Fibroblast of mammary gland (primary cell): ENCODE measurements at places on chromosomes 3 and 15.

DNA sequence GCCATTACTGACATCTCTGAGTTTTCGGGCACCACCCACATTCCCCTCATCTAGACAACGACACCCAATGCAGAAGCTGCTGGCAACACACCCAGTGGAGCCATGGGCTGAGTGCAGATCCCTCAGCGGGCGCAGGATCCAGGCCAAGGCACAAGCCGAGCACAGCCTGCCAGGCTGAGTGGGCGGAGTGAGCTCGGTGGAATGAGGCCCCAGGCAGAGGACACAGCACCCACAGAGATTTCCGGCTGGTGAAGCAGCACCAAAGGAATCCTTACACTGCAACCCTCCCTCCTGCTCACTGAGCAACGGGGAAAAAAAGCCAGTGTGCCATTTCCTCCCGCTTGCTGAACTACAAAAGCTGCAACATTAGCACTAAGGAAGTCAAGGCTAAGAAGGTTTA is 34.3 kb downstream of the ZMAT3 start:
- DNase-seq: peak; percentile 78

DNA sequence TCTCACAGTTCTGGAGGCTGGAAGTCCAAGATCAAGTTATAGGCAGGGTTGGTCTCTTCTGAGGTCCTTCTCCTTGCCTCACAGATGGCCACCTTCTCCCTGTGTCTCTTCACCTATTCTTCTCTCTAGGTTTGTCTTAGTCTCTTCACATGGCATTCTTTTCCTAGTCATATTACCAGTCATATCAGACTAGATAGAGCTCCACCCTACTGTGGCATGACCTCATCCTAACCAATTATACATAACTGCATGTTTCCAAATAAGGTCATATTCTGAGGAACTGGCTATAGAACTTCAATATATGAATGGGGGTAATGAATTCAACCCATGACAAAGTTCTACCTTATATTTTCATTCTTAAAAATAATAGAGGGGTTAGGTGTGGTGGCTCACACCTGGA is 196.4 kb upstream of the UBE3A start:
- DNase-seq: peak; percentile 33

GRCh38 chr3:16496408-16497222 is 16.9 kb downstream of the RFTN1 start:
- DNase-seq: peak; percentile 36

- DNase-seq: peak; percentile 66
These were observed 64.6 kb downstream of the STAC start for GRCh38 chr3:36444909-36445308.

- no peak for DNase-seq
These were observed 6.3 kb upstream of the RTP4 start for GRCh38 chr3:187361835-187362234.

DNA sequence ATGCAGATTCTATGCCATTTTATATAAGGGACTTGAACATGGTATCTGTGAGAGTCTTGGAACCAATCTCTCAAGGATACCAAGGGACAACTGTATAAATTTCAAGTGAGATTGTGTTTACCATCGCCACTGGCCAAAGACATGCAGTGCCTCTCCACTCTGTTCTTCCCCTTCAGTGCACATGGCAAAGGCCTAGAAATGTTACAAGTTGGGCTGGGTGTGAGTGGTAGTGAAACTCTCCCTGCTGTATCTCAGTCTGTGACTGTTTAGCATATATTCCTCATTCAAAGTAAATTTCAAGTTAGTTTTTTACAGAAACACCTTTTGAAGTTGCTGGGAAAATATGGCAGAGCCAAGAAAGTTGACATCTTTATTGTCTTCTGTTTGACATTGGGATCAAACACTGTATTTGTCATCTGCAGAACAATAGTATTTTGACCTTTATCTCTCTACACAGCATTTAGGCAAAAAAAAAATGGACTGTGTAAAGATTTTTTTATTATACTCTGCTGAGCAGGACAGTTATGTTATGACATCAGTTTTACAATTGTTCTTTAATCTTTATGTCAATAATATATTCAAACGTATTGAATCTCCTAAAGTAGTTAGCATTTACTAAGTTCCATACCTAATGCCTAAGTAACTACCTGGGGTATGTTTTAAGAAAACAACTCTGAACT is 101.4 kb downstream of the CCNL1 start:
- DNase-seq: no peak

DNA sequence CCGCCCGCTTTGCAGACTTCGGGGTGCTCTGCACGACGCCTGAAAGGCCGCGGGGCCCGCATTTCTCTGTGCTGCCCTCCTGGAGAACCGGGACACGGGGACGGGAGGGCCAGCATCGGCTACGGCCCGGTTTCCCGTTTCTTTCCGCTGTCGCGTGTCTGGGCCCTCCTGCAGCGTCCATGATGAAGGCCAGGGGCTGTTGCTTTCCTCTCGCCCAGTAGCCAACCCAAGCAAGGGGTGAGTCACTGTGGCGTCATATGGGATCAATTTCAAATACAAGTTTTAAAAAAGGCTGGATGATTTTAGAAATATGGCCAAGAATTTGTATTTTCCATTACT is 435 bp downstream of the SLC35G2 start:
- DNase-seq: peak; percentile 89

DNA sequence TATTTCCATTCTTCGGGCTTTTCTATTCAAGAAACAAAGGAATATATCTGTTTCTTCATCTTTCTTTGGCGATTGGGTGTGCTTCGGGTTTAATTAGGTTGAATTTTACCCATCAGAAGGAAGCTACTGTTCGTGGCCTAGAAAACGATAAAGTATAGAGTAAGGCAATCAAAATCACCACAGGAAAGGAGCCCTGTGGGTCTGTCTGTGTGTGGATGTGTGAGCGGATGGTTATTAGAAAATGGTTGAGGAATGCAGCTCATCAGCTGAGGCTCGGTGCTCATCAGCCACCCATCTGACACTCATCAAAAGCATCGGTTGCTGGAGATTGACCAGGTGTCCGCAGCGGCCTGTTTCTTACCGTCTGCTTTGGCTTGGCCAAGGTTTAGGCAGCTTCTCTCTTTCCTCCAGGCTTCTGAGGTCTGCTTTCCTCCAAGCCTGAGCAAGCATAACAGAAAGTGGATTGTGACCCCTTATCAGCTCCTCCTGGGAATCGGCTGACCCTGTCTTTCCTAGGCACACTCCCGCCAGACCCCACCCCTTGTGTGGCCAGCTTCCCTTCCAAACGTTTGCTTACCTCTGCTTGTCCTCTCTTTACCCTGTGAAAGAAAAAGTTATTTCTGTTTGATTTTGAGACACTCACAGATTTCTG is 17.6 kb upstream of the ISLR start:
- no peak for DNase-seq

DNA sequence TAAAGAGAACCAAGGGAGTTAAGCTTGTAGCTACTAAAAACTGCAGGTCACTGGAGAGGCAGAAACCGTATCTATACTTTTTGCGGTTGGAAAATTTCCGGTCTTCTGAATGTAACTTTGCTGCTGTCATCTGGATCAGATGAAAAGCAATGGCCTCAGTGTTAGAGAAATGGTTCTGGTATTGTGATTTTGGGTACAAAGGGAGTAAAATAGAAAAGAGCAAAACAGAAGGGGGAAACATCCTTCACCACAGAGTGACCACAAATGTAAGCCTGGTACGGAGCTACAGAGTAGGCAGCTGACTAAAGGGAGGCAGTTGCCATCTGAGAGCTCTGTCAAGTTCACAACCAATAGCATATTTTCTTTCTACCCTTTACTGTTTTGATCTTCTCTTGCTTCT is 5.6 kb downstream of the CD96 start:
- DNase-seq: no peak

DNA sequence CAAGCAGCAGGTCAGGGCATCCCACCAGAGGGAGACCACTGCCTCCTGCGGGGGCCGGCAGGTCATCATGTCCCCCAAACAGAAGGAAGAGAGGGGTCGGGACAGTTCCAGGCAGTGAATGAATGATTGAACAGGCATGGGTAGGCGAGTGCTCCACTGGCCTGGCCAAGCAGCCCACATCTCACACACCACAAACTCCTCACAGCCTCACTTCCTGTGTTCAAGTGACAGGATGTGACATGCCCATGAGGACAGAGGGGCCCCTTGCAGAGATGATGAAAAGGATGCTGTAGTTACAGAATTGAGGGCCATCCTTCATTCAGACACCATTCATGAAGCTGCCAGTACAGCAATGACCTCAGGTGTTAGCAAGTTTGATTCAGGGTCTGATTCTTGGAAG is 3.7 kb downstream of the IQSEC1 start:
- no peak for DNase-seq

- no peak for DNase-seq
These were observed 37.9 kb downstream of the PSTPIP1 start for GRCh38 chr15:77032647-77033416.

DNA sequence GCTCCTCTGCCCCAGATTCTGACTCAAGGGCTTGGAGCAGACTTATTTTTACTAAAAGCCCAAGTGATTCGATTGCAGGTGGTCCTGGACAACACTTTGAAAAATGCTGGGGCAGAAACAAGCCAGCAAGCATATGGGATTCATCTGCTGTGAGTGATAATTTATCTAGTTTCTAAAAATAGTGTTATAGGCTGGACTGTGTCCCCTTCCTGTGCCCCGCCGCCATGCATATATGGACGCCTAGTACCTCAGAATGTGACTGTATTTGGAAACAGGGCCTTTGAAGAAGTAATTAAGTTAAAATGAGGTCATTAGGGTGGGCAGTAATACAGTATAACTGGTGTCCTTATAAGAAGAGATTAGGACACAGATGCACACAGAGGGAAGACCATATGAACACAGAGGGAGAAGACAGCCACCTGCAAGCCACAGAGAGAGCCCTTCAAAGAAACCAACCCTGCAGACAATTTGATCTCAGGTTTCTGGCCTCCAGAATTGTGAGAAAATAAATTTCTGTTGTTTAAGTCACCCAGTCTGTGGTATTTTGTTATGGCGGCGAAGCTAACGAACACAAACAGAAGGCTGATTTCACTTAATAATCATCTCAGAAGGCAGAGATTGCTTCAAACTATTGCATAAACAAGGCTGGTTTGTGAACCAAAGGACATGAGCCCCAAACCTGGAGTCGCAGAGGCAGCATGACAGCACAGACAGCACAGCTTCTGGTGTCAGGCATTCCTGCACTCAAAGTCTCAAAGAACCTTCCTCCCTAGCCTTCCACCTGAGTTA is 59.1 kb downstream of the CCNL1 start:
- DNase-seq: no peak

- peak; percentile 47 for DNase-seq
These were observed 24.8 kb downstream of the SLC28A2 start for GRCh38 chr15:45276831-45277230.

DNA sequence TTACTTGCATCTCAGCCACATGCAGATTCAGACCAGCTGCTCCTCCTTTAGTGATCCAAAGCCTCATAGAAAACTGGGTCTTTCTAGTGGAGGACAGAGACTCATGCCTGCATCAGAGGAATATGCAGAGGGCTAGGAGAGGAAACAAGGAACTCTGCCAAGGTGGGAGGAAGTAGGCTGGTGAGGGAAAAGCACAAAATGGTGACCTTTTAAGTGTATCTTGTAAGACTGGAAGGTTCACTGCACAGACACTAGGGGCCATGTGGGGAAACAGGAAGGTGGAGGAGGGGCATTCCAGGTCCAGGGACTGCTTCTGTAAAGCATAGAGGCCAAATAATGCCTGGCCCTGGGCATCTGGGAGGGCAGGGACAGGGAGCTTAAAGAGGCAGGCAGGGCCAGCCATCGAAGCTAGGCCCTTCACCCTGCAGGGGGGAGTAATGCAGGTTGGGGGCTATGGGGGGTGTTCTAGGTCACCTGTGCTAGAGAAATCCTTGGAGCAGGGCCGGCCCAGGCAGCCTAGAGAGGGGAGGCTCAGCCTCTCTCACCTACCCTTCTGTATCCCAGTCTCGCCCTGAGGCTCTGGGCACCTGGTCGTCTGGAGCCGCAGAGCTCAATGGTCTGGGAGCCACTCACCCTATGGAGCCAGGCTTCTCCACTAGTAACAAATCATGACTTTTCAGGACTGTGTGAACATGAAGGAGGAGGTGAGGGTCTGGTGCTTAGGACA is 117.7 kb downstream of the DNAJB8 start:
- peak; percentile 8 for DNase-seq

DNA sequence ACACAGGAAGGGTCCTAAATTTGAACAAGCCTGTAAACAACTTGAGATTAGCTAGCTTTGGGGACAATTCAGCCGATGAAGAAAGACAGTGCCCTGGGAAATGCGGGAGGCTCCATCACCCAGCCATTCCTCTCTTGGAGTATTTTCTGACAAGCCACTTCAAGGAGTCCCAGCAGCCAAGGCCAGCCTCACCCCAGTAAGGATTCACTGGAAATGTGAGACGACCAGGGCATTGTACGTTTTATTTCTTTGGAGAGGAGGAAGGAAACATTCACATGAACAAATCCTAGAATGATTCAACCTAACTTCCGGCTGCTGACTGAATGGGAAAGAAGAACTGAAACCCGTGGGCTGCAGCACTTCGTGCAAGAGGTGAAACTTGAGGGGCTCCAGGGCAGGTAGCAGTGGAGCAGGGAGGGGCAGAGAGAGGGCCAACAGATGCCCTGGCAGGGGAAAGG is 116.4 kb upstream of the ARHGEF3 start:
- DNase-seq: no peak

GRCh38 chr3:10716964-10717363 is 99.1 kb upstream of the SLC6A11 start:
- no peak for DNase-seq

DNA sequence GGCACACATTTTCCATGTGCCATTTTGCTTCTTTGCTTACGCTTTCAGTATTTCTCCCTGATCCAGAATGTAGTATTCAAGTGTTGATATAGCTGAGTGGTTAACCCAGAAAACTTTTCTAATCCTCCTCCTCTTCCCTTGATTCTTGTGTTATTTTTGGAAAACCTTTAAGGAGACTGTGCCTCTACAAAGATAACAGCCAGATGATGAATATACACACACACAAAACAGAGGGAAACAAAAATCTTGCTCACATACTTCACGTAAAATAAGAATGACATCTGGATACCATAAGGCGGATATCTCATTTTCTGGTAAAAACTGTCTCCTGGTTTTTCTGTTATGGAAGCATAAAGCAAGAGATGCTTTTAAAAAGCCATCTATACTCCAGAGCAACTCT is 295.8 kb upstream of the THBS1 start:
- DNase-seq: peak; percentile 47

DNA sequence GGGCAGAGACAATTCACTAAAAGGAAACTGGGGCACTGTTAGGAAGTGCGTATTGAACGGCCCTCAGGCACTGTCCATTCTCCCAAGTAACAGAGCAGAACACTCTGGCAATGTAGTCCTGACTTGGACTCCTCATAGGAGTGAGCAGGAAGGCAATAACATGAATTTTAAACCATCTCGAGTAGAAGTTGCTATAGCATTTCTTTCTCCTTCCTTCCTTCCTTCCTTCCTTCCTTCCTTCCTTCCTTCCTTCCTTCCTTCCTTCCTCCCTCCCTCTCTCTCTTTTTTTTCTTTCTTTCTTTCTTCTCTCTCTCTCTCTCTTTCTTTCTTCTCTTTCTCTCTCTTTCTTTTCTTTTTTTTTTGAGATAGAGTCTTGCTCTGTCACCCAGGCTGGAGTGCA is 46.4 kb upstream of the TRA2B start:
- DNase-seq: no peak

DNA sequence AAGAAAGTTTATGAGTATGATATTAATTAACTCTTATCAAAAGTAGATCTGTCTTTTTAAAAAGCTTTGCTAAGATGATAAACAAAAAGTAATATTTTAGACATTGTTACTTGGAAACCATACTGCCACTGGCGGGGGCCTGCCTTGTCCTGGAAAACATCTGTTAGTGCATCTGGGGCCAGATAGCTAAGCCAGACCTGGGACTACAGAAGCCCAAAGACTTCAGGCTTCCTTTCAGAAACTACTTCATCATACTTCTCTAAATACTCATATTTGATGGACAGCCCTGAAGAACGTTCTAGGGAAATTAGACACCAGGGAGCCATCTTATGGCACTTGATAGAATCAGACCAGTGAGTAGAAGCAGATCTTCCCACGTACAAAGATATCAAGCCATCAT is 795.4 kb upstream of the SEMA6D start:
- DNase-seq: no peak
